ENCODE measurements at places on chromosomes 6 and 20.

DNA sequence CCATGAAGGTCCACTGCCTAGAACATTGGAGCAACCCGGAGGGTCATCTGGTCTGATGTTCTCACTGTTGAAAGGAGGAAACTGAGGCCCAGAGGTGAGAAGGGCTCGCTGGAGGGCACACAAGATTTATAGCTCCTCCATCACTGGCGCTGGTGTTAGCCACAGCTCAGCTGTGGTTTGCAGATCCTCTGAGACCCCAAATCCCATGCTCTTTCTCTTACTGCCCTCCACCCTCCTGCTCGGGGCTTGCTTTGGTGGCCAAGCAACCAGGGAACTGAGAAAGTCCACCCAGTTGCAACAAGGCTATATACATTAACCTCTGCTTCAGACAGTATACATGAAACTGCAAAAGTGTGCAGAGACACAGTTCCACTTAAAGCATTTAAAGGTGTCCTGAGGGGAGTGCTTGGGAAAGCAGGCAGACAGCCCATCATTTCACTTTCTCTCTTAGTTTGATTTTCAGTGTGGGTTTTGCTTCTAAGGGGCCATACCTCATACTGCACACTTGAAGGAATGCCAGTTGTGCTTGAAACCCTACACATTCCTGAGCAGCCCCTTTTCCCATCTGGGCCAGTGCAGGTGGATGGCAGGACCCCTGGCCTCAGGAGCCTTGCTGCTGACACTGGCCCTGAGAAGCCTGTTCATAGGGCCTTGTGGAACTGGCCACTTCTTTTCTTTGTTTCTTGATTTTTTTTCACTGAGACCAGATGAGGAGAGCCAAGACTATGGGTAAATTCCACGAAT, 347.6 kb downstream of the CDC5L start:
- no peak for DNase-seq

DNA sequence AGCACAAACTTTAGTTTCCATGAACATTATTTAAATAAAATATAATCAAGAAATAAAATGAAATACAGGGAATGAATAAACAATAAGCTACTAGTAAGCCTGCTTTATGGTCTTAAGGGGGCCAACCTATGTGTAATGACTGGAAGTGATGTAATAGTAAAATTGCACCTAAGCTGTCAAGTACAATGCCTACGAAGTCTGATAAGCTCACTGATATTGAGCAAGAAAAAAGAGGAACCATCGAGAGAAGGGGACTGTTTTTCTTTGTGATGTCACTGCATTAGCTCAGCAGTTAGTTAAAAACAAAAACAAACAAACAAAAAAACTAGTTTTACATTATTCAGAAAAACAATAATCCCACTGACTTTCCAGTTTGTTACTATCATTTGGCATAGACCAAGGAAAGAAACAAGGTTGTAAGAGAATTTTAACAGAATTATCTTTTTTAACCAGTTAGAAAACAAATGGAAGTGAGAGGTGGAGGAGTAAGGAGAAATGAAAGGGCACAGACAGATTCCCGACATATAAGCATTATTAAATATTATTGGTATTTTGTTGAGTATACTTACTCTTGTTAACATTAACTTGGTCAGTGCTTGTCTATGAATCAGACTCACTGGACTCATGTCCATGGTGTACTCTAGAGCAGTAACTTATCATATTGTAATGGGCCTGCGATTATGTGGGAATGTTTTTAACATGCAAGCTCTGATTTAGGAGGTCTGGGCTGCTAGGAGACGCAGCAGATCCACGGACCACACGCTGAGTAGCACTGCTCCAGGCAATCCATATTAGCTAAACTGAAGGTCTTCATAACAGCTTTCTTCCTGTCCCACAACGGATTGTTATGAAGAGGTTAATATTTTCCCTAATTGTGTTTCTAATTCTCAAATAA, 99.6 kb upstream of the HMGCLL1 start:
- DNase-seq = no peak

GRCh38 chr6:137213813-137214212, 5.4 kb downstream of the IFNGR1 start:
- DNase-seq = no peak

DNA sequence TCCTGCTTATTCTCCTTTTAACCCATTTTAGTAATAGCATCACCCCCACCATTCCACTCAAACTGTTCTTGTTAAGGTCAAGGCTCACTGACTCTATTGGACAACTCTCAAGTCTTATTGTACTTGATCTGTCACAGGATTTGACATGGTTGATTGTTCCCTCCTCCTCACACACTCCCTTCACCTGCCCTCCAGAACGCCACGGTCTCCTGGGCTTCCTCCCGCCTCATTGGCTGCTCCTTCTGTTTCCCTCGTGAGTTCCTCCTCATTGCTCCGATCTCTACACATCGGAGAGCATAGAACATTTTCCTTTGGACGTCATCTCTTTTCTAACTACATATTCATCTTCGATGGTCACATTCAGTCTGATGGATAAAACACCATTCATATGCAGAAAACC, 55.1 kb downstream of the STMND1 start:
- DNase-seq = no peak

GRCh38 chr20:57679113-57679512, 30.7 kb downstream of the PMEPA1 start:
- no peak for DNase-seq

DNA sequence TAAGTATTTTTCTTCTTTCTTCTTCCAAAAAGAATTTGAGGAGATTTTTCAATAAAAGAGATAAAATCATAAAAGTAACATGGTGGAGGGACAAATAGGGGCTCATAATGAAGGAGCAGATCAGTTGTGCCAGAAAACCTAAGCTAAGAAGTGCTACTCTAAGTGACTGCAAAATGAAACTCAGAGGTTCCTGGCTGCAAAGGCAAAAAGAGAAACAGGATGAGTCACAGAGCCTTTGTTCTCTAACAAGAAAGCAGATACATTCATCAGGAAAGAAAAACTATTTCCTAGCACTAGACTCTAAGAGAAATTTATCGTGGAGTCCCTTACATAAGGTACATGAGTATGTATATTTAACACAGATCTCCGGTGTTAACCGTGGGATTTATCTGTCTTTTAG, 49.8 kb downstream of the TSHZ2 start:
- no peak for DNase-seq

GRCh38 chr6:22506496-22506895, 62.9 kb upstream of the HDGFL1 start:
- no peak for DNase-seq

DNA sequence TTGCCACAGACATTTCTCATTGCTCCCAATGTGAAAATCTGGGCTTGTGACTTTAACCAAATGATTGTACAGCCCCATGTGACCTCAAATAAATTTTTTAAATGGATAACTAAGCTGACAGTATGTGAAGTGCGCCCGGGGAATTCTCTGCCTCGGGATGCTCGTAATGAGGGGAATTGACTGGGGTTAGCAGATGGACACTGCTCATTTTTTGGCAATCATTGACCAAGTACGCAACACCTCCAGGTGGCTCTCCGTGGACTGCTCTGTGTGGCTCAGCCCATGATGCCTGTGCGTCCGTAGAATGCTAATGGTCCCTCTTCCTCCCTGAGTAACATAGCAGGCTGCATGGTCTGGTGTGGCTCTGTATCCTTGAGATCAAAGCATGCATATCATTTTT, 42.4 kb downstream of the FARS2 start:
- DNase-seq = no peak

- no peak for DNase-seq
Observed at GRCh38 chr6:134429861-134430380, 112.0 kb upstream of the SGK1 start.

- peak; percentile 54 for DNase-seq
Observed at GRCh38 chr20:38725931-38726803, 1.9 kb downstream of the SLC32A1 start.

DNA sequence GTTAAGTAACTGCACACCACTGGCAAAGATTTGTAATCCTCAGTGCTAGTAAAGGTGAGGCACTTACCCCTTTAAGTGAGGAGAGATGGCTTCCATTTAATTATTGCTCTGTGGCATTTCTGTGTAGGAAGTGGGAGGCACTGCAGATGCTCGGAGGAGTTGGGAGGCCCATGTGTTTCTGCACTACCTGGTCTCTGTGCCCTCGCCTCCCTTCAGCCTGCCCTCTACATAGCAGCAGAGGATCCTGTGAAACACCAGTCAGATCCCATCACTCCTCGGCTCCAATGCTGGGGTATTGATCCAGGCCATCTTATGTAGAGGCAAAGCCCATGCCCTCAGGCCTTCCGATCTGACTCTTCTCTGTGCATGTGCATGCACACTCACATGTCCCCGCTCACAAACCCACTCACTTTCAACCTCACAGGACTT, 67.0 kb downstream of the SLX4IP start:
- DNase-seq = no peak

- no peak for DNase-seq
Observed at GRCh38 chr6:25064006-25064405, 128.2 kb upstream of the RIPOR2 start.

DNA sequence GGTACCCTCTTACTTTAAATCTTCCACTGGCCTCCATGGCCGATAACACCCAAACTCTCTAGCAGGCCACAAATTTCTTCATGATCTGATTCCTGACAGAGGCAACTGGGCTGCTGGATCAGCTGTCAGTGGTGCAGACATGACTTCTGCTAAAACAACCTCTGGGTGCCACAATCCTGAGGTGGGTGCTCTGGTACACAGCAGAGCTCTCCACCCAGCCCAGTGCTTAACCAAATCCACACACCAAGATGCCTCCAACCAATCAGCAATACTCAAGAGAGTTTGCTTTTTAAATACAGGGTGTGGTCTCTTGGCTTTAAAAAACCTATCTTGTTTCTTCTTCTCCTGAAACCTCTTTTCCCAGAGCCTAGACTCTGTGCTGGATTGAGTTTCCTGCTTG, 126.6 kb upstream of the SPACA1 start:
- DNase-seq = no peak

GRCh38 chr6:121548131-121548530, 112.7 kb downstream of the GJA1 start:
- no peak for DNase-seq

DNA sequence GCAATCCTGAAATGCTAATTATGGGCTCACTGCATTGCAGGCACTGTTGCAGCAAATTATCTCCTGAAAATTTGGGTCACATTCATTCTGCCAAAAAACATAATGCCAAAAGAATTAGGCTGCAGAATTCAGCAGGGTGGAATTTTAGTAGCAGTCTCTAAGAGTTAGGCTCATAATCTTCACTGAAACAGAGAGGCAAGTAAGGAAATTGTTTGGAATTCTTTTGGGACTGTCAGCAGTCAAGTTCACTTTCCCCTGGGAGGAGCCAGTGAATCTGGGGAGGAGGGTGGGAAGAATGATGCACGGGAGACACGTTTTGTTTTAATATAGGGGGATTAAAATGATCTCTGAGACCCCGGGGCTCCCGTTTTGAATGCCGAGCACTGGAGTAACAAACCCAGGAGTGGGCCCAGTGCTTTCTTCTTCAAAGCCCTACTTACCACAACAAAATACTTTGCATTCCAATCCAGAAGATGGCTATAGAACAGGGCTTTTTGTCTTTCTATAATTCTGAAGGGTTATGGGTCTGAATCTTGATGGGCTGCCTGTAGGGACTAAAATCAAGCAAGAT, 44.7 kb downstream of the SOBP start:
- DNase-seq = no peak

- peak; percentile 36 for DNase-seq
Observed at GRCh38 chr20:4053071-4053919, 37.9 kb upstream of the RNF24 start.

DNA sequence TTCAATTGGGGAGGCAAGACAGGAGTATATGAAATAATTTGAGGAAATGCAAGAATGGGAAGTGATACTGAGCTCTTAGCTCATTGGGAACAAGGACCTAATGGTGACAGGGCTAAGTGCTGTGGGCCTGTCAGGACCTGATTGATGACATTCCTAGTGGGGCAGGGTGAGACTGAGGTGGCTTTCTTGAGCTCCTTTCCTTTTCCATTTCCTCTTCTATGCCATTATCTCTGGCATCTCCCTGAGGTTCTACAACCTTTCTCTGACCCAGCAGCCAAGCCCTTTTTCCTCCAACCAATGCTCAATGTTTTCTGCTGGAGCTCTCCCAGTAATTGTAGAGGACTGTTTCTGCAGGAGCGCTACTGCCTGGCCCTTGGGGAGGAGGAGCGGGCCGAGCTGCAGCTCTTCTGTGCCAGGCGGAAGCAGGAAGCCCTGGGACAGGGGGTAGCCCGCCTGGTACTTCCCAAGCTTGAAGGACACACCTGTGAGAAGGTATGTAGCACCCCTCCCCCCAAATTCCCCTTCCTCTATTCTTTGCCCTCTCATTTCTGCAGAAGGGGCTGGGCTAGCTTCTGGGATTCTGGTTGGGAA, 2.8 kb upstream of the TOMM6 start:
- no peak for DNase-seq

DNA sequence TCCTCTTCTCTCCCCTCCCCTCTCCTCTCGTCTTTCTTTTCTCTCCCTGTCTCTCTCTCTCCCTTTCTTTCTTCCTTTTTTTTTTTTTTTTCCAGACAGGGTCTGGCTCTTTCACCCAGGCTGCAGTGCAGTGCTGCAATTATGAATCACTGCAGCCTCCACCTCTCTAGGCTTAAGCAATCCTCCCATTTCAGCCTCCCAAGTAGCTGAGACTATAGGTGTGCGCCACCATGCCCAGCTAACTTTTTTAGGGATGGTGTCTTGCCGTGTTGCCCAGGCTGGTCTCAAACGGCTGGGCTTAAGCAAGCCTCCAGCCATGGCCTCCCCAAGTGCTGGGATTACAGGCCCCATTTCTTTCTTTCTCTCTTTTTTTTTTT, 59.9 kb upstream of the NCOA3 start:
- DNase-seq = no peak

- DNase-seq = no peak
Observed at GRCh38 chr6:29925321-29925720, 17.0 kb upstream of the HLA-A start.

GRCh38 chr6:105077596-105078385, 102.0 kb downstream of the POPDC3 start:
- DNase-seq = peak; percentile 49
